ENCODE measurements at places on chromosomes 5 and 9. TPM values are rescaled to one million over a fixed set of nuclear protein-coding genes. Genes with fewer than 3 reads are reported as not detected.

Gene PCDHB15
- total RNA-seq: 0.02 TPM

Gene ACTBL2
- 0.03 TPM for total RNA-seq

Gene PCDHB11
- total RNA-seq: 0.05 TPM

Gene SNCAIP
- 0.03 TPM for total RNA-seq

Gene OR1J2
- total RNA-seq: not detected

Gene CHMP5
- 71.1 TPM for total RNA-seq

Gene MTRR
- 35.8 TPM for total RNA-seq

Gene RETREG1
- total RNA-seq: 3.8 TPM

Gene ITGA2
- total RNA-seq: 21.7 TPM

Gene TAF11L5
- not detected for total RNA-seq

Gene FBP2
- total RNA-seq: not detected

Gene AFAP1L1
- total RNA-seq: 8.1 TPM

Gene INSL6
- not detected for total RNA-seq

Gene KLF4
- total RNA-seq: 14.8 TPM

Gene SPATA31C1
- not detected for total RNA-seq

Gene MCC
- 0.39 TPM for total RNA-seq

Data from A549 treated with CORT108297 at 1 μM for 4 hours (cell line).